A172 (cell line): ENCODE measurements at places on chromosomes 3 and 15.

GRCh38 chr3:12395349-12396012 is 88.8 kb upstream of the TSEN2 start:
- DNase-seq, result no peak

- DNase-seq, result no peak
Measured at GRCh38 chr3:140756240-140757016, 78.6 kb downstream of the TRIM42 start.

DNA sequence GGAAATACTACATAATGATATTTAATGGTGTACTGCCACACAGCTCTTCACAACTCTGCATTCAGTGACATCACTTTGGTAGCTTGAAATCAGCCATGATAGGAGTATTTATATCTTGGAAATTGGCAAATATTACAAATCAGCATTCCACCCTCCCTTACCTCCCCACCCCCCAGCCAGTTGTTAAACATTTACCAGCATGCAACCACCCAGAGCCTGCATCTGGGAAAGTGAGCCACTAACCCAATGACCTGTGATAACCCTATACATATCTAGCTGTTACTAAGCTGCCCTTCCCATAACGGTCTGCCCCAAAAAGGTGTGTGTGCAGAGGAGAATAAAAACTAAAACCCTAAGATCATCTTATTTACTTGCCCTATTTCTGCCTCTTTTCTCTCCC is 44.6 kb upstream of the SATB1 start:
- DNase-seq, result no peak

GRCh38 chr3:10074666-10075065 is 33.4 kb downstream of the FANCD2OS start:
- no peak for DNase-seq

GRCh38 chr3:126370606-126371005 is 13.4 kb upstream of the KLF15 start:
- DNase-seq, result no peak

DNA sequence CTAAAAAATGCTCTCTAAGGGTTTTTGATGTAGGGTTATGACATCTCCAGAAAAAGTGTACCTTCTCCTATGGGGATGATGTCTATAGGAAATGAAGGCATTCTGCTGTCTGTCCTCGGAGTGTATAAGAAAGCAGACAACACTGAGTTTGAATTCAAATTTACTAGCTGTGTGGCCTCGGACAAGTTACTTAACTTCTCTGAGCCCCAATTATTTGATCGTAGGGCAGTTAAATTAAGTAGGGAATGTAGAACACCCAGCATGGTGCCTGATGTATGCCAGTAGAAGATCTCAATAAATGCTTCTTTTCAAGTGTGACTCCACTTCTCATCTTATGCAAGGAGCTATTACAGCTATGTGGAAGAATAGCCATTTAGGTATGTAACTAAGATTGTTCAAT is 184.6 kb downstream of the CPNE4 start:
- no peak for DNase-seq

DNA sequence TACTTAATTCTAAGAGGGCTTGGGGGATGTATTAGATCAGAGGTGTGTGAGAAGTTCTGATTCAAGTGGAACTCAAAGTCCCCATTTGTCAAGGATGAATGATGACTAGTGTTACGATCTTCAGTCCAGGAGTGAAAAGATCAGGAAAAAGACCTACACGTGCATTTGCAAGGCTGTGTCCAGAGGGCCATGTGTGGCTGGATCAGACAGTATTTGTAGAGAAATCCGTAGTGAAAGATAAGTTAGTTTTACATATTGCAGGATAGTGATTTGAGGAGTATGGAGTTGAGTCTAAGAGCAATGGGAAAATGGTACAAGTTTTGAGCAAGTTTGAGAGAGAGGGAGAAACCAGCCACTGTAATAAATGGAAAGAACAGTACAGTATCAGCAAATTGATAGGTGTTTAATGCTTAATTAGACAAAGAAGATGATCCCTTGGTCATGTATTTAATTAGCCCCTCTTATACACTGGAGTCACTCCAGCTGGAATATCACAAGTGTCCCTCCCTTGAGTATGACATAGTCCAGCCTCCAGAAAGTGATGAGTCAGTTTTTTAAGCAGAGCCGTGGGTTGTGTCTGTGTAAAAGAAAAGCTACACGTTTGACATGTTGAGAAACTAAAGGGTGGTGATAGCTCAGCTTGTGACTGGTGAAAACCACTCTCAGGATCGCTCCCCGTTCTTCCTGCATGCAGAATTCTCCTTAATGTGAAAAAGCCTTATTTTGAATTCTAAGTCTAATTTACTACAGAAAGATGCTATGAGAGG is 348.8 kb downstream of the ROBO1 start:
- no peak for DNase-seq

GRCh38 chr15:27328186-27328585 is 357.2 kb downstream of the GABRG3 start:
- DNase-seq, result no peak

- DNase-seq, result no peak
Measured at GRCh38 chr3:73479325-73479724, 145.4 kb downstream of the PDZRN3 start.

- no peak for DNase-seq
Measured at GRCh38 chr3:110618512-110619226, 452.9 kb upstream of the NECTIN3 start.

GRCh38 chr15:101368086-101368780 is 73.2 kb upstream of the SNRPA1 start:
- DNase-seq, result no peak

GRCh38 chr3:82875401-82875800 is 1114.0 kb upstream of the GBE1 start:
- no peak for DNase-seq

DNA sequence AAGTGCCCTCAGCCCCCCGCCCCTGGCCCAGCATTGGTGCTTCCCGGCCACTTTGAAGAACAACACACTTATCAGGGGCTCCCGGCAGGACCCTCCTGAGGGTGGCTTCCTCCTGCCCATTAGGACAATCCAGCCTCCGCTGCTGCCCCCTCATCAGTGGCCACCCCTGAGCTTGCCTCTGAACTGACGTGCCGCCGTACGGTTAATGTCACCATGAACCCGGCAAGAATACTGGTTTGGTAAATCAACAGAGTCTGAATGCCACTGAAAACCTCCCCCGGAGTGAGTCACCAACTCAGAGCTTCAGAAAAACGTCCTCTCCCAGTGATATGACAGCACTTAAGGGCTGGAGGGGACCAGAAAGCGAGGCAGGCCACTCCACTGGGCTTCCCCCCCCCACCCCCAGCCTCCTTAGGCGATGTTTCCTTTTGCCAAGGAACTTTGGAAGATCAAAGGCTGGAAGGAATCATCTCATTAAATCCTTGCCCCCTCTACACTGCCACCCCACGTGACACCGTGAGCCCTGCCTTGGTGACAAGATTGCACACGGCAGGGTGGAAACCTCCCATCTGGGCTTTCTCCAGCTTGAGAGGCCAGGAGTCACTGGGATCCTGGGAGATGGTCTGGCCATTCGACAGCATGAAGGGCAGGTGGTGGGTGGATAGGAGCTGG is 142.1 kb downstream of the NUP210 start:
- DNase-seq, result peak; percentile 58

- peak; percentile 51 for DNase-seq
Measured at GRCh38 chr3:194277786-194278130, 73.4 kb downstream of the CPN2 start.

DNA sequence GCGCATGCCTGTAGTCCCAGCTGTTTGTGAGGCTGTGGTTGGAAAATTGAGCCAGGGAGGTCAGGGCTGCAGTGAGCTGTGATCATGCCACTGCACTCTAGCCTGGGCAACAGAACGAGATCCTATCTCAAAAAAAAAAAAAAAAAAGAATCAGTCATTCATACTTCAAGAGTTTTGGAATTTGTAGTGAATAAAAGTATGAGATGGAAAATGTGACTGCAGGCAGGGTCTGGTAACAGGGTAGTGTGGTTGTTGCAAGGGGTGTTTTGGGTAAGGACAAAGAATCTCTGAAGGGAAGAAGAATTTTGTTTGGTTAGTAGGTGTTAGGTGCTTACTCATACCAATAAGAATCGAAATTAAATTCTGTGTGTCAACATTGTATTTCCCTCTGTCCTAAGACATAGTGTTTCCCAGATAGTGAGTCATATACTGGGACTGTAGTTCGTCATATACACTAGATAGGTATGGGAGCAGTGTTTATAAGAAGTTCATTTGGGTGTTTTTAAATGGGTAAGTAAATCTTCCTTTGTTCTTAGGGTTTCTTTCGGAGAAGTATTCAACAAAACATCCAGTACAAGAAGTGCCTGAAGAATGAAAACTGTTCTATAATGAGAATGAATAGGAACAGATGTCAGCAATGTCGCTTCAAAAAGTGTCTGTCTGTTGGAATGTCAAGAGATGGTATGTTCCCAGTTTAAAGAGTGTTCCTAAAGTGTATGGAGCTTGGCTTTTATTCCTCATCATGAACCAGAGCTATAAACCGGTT is 14.2 kb downstream of the NR1D2 start:
- DNase-seq, result peak; percentile 93

DNA sequence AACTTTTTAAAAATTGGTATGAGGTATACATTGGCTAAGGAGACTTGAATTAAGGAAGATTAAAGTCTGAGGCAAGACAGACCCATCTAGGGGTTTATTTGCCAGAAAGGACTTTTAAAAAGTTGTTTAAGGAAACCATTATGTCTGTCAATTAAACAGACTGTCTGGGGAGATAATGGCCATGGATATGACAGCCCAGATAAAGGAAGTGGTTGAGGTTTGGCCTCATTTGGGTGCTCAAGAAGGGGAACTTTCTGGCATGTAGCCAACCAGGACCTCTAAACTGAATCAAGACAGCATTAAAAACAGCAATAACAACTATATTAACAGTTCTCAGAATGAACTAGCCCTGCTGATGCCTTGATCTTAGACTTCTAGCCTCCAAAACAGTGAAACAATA is 9.9 kb upstream of the CD200R1L start:
- no peak for DNase-seq

- DNase-seq, result no peak
Measured at GRCh38 chr3:113560831-113561623, 28.7 kb downstream of the SIDT1 start.

DNA sequence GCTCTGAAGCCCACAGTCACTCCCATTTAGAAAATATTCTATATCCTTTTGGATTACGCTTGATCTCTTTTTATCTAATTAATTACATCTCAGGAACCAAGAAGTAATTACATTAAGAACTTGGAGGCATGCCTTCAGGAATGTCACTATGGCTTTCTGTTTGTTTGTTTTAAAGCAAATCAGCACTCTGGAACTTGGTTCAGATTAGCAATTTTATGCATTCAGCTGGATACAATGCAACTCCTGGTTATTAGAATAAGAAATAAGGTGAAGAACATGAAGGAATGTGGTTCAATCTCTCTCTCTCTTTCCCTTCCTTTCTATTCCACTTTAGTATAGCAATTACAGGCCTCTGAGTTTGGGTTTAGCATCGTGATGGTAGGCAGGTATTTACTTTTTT is 235.8 kb downstream of the FHIT start:
- no peak for DNase-seq

- no peak for DNase-seq
Measured at GRCh38 chr3:60107275-60107674, 1057.5 kb upstream of the CFAP20DC start.

DNA sequence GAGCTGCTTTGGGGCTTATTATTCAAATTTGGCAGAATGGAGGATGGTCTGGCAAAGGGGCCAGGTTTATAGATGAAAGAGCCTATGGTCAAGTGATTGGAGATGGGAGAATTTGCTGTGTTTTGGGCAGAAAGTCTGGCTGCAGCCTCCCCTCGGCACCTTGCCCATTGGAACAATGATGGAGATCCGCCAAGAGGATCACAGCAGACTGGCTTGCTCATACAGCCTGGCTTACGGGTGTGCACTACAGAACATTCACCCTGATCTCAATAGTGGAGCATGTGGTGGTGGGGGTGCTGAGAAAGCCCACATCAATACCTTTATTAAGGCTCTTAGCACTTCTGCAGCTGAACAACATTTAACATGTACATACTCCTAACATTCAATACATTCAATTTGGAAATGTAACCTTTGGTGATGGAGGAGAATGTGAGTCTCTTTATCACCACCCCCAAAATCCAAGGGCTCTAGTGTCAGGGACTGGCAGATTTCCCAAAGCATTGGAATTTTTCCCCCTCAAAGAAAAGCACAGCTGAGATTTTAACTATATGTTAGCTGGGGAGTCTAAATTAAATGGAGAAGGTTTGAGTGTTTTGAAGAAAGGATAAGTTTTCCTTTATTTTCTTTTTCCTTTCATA is 118.4 kb upstream of the TMC3 start:
- DNase-seq, result no peak

- no peak for DNase-seq
Measured at GRCh38 chr15:70412794-70413193, 315.1 kb upstream of the TLE3 start.

GRCh38 chr15:53955396-53955795 is 22.8 kb upstream of the UNC13C start:
- no peak for DNase-seq

GRCh38 chr3:191328962-191329653 is at the start of gene CCDC50:
Gene CCDC50, plus strand, starts transcription at chr3:191329394. Its CDS starts 281 bp downstream, at chr3:191329675.
- peak; percentile 70 for DNase-seq

DNA sequence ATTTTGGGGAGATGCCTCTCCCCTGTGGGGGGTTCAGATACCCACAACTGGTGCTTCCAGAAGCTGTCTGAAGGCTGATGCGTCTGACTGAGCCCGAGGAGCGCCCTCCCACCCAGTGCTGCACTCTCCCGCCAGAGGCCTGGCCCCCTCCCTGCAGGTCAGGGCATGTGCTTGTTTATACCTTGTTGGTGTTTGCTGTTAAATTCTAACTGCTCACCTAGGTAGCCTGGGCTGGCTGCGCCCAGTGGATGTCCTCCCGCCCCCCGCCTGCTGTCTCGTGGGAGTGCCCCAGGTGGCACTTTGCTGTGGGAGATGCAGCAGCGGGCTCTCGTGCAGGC is 12.9 kb downstream of the KLF13 start:
- DNase-seq, result no peak

GRCh38 chr3:13203398-13204176 is 130.4 kb upstream of the IQSEC1 start:
- DNase-seq, result no peak

DNA sequence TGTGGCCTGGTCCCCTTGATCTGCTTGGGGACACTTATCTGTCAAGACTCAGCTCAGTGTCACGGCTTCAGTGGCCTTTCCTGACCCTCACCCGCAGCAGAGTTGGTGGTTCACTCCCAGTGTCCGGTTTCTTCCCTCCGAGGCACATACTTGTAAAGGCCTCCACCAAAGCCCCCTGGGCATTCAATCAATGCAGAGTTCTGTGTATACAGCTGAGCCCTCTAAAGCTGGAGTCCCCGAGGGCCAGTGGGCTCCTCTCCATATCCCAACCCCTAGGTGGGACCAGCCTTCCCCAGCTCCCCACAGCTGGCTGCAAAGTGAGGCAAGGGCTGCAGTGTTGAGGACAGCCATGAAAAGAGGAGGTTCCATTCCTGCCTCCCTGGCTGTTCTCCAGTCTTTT is 70.9 kb upstream of the RGMA start:
- DNase-seq, result no peak

GRCh38 chr3:5187920-5188418 is 462 bp downstream of the EDEM1 start:
- no peak for DNase-seq
